ENCODE measurements at places on chromosomes 4 and X.
A peak's percentile ranks its signal among the peaks of the same experiment; 100 is the strongest.

- DNase-seq, result no peak
These were observed 23.0 kb upstream of the UGT2B4 start for GRCh38 chr4:69518538-69519198.

- no peak for DNase-seq
These were observed 100.0 kb downstream of the ADRA2C start for GRCh38 chr4:3865986-3866812.

DNA sequence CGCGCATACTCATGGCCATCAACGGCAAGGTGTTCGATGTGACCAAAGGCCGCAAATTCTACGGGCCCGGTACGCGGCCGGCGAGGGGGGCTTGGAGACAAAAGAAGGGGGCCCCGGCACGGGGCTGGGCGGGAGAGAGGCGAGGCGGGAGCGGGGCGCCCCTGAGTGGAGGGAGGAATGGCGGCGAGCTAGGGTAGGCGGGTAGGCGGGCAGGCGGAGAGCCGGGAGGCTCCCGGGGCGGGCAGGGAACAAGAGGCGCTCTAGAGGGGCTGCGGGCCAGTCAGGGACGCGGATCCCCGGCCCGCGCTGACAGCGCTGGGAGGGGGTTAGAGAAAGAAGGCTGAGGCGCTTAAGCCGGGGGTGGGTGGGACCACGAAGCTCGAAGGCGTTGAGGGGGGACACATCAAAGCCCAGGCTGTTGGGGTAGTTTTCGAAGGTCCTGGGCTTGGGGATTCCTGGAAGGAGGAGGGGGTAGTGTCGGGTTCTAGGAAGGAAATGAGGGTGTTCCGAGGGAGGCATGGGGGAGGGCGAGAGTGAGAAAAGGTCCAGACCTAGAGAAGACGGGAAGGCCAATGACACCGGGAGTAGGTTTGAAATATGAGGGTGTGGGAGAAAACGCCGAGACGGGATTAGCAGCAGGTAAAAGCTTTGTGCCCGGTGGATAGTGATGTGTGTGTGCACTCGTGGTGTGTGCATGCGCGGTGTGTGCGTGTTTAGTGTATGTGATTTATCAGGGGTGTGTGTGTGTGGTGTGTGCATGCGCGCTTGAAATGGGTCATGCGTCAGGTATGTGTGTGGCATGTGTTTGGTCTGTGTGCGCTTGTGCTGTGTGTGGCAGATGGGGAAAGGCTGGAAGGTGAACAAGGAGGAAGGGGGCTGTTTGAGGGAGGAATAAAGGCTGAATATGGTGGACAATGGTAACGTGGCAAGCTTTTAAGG, 807 bp downstream of the PGRMC1 start:
- DNase-seq, result peak; percentile 30

GRCh38 chr4:151142758-151143157, 43.3 kb downstream of the RPS3A start:
- DNase-seq, result no peak

- no peak for DNase-seq
These were observed 2.7 kb downstream of the PTPN13 start for GRCh38 chr4:86596807-86597206.

DNA sequence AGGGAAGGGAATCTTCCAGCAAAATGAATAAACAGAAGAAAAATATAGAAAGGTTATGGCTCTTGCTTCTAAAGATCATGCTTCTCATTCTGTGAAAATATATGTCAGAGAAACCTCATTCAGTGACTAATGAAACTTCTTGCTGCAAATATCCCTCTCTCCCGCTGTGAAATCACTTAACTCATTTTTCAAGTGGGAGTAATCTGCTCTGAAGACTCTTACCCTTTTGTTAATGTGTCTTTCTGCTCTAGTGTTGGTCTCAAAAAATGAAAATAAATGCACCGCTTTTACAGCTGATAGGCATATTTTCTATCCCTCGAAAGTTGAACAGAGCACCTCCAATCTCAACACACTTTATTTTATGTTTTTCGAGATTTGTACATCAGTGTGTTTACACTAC, 252.3 kb downstream of the NLGN4X start:
- no peak for DNase-seq

GRCh38 chr4:13920901-13921300, 293.4 kb upstream of the BOD1L1 start:
- no peak for DNase-seq

DNA sequence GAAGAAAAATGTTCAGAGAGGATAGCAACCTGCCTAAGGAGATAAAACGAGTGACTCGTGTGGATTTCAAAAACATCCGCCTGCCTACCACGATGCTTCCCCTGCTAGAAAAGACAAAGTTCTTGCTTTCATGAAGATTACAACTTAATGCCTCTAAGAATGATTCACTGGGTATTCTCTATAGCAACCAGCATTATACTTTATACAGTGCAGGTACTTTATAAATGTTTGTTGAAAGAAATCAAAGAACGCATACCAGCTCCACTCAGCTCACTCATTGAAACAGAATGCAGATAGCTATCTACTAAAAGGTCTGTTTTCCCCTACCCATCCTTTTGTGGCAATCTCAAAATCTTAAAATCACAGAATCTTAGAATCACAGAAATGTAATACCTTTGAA, 33.7 kb downstream of the GASK1B start:
- DNase-seq, result no peak

GRCh38 chrX:17030580-17031270, 84.3 kb downstream of the REPS2 start:
- DNase-seq, result no peak

GRCh38 chrX:124502599-124502998, 156.2 kb downstream of the SH2D1A start:
- no peak for DNase-seq

DNA sequence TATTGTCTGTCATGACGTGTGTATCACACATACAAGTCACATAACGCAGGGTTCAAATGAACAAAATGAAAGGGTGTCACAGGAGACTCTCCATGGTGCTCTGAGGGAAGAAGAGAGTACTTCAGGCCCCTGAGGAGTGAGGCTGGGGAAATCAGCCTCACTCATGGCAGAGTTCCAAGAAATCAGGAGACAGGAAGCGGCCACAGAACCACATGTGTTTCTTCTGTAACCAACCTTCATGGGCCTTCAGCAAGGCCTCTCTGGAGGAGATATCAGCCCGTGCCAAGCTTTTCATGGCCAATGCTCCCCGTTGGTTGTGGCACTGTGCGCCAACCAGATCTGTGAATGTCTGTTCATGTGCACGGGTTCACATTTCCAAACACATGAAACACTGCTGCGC, 76.0 kb downstream of the NAT8L start:
- no peak for DNase-seq

GRCh38 chr4:41957634-41958033, 22.4 kb downstream of the TMEM33 start:
- DNase-seq, result no peak

- no peak for DNase-seq
These were observed 169.5 kb upstream of the SCML1 start for GRCh38 chrX:17567821-17568220.

GRCh38 chrX:83759872-83760271, 101.1 kb upstream of the CYLC1 start:
- DNase-seq, result no peak

- no peak for DNase-seq
These were observed 519 bp downstream of the FOXO4 start for GRCh38 chrX:71095981-71096759.

DNA sequence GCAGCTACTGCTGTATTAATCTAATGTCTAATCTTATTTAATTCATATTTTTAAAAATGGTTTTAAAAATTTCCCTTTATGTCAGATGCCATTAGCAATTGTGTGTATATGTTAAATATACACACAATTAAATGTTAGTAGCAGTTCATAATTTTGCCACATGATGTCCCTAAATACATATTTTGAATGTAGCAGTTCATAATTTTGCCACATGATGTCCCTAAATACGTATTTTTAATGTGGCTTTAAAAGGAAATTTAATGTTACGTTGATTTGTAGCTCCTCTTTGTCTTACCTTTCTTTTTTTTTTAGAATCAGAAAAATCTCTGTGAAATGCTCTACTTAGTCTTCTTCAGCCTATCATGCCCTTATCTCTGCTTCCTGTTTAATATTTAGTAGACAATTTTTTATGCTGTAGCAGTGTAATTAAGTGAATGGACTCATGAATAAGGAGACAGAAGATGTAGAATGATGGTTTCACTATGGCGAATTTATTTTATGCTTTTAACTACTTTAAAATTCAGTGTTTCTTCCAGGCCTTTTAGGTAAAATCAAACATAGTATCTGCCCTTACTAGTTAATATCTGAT, 26.1 kb downstream of the RBM46 start:
- DNase-seq, result no peak

DNA sequence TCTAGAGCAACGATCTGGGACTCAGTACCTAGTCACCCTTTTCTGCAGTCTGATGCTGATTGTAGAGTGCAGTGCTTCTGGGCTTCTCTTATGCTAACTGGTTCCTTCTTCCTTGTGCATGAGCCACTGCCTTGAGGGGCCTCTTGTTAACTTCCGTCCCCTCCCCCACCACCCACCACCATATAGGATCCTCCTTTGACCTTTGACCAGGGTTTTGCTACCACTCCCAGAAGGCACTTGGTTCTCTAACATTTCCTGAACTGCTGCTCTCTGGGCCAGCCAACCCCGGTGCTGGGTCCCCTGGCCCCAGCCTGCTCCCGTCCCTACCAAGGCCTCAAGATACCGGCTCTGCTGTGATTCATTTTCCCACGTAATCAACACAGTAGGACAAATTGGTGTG, 104.6 kb upstream of the KLF3 start:
- no peak for DNase-seq

DNA sequence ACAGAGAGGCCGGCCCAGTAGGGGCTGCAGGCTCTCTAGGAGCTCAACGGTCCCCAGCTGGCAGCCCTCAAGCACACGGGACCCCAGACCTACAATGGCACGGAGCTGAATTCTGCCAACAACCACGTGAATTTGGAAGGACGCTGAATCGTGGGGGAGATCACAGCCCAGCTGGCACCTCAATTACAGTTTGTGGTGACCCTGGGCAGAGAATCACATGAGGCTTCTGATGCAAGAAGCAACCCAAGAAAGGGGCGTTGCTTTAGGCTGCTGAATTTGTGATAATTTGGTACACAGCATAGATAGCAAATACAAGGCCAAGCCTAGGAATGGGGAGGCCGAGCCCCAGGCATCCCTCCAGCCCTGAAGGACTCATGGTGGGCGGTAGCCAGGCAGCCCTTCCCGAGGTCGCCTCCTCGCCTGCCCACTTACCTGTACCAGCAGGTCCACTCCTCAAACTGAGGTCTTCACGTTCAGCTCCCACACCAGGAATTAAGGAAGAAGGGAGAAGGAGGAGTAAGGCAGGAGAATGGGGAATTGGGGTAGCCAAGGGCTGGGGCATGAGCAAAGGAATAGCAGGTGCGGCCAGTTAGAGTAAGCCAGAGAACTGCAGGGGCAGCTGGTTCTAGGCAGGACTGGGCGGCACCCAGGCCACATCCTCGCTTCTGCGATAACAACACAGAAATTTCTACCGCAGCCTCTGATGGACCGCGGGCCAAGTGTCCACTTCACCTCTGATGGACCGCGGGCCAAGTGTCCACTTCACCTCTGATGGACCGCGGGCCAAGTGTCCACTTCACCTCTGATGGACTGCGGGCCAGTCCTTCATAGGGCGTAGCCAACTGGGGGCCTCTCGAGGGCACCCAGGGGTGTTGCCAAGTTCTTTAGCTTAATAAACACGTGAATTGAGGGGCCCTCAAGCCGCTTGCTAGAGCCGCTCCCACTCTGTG, 23.4 kb upstream of the HTRA3 start:
- no peak for DNase-seq

DNA sequence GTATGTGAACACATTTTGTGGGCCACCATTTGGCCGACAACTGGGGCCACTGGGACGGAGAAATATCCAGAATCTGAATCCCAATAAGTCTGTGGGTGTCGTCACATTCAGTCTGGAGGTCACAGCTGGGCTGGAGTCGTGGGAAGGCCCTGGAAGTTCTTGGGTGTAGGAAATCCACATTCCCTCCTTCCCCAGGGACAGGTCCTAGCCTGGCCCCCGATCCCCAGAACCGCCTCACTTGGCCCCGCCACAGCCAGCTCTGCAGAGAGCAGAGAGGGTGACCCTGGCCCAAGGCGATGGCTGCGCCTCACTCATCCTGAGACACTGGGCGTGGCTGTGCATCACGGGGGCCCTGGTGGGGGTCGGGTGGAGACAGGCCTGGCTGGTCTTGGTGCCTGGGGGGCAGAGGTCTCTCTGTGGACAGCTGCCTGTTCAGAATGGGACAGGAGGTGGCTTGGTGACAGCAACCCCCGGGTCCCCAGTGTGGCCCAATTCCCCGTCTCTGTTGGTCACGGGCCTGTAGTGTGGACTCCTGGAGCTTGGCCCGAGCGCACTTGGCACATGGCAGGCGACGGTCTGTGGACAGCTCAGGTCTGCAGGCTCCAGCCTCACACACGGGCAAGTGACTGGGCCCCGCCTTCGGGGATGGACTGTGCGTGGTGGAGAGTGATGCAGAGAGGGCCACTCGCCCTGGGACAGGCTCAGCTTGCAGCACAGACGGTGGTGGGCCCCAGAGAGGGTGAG, 16.4 kb downstream of the DOK7 start:
- DNase-seq, result no peak

GRCh38 chr4:124833831-124834505, 121.4 kb upstream of the ANKRD50 start:
- DNase-seq, result no peak

GRCh38 chr4:1377606-1378261, 28.5 kb downstream of the NKX1-1 start:
- no peak for DNase-seq

DNA sequence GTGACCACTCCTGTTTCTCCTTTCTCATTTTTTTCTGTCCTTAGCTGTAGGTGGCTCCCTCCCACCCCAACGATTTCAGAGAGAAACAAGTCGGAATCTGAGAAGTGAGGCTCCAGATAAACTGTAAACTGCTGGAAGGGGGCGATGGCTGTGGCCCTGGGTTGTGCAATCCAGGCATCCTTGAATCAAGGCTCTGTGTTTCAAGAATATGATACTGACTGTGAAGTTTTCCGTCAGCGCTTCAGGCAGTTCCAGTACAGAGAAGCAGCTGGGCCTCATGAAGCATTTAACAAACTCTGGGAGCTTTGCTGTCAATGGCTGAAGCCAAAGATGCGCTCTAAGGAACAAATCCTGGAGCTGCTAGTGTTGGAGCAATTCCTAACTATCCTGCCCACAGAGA, 37.7 kb downstream of the ETDC start:
- DNase-seq, result no peak

DNA sequence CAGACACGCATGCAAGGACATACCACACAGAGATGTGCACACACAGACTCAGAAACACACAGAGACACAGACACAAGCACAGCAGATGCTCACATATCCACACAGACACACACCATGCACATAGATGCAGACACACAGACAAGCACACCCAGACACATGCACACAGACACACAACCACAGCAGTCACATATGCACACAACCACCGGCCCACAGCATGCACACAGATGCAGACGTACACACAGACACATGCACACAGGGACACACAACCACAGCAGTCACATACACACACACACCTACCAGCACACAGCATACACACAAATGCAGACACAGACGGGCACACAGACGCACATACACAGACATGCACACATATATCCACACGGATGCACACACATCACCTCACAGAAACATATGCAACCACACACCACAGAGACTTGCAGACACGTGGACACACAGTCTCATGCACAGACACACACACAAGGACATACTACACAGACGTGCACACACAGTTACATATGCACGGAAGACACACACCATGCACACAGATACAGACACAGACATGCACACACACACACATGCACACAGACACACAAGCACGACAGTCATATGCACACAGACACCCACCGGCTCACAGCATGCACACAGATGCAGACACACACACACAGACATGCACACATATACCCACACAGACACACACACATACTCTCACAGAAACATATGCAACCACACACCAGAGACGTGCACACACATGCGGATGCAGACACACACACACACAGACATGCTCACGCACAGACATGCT, 25.2 kb upstream of the SLC25A6 start:
- peak; percentile 18 for DNase-seq
